ENCODE measurements at places on chromosomes 3 and 15.

GRCh38 chr15:33913459-33913858 lies 54.8 kb upstream of the CHRM5 start:
- no peak for DNase-seq

GRCh38 chr15:73839699-73840377 lies 33.5 kb upstream of the TBC1D21 start:
- DNase-seq = no peak

- no peak for DNase-seq
Measured at GRCh38 chr15:69225355-69226022, 65.1 kb downstream of the GLCE start.

GRCh38 chr3:141412087-141412935 lies 44.0 kb downstream of the ZBTB38 start:
- DNase-seq = no peak

DNA sequence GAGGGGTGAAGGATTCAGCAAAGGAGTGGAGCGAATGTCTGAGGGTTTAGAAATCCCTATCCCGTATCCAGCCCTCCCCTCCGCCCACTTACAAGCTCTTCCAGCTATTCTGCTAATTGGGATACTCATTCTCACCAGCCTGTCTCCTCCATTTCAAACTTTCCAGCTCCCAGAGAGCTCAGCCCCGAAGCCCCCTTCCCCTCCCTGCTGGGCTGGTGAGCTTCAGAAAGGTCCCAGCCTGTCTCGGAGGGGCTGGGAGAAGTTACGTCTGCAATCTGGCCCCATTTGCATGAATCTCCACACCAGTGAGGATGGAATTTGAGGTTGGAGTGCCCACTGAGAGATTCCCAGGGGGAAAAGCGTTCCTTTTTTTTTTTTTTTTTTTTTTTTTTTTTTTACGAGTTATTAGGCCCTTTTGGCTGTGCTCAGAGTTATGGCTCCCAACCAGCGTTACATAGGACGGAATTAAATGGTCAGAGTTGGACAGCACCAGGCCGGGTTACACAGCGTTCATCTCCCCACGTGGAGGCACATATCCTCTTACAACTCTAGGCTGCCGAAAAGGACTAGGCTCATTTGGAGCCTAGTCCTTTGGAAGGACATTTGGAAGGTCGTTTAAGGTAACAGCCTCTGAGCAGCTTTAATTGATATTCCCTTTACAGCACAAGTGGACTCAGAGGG lies 34.6 kb downstream of the FGD5 start:
- no peak for DNase-seq

DNA sequence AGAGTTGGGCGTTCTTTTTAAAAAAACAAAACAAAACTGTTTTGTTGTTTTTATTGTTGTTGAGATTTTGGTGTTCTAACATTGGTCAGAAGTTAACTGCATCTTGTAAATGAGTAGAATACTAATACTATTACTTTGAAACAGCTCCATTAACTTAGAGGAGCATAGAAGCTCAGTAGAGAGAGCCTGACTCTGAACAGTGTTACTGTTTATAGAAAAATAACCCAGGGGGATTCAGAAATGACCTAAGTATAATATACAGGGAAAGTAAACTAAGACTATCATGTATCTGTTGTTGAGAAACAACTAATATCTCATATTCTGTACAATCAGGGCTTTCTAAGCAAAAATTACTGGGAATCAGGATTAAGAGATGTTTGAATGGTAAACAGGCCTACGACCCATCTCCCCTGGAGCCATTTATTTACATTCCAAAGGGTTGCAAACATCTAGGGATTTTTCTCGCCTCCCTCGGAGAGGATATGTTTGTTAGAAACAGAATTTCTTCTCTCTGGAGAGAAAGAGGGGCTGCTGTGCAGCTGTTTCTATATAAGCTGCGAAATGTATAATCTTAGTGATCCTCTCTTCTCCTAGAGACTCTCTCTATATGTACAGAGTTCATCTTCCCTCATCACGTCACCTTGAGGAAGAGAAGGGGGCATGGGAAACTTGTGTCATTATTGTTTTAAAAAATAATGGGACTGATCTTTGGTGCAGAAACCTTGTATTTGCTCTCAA lies 827.5 kb upstream of the DPPA4 start:
- DNase-seq = no peak

GRCh38 chr3:129304962-129305222 lies 26.2 kb downstream of the HMCES start:
- no peak for DNase-seq

- DNase-seq = no peak
Measured at GRCh38 chr3:73207946-73208440, 146.5 kb downstream of the EBLN2 start.
